ENCODE measurements at places on chromosomes 2 and 18.

DNA sequence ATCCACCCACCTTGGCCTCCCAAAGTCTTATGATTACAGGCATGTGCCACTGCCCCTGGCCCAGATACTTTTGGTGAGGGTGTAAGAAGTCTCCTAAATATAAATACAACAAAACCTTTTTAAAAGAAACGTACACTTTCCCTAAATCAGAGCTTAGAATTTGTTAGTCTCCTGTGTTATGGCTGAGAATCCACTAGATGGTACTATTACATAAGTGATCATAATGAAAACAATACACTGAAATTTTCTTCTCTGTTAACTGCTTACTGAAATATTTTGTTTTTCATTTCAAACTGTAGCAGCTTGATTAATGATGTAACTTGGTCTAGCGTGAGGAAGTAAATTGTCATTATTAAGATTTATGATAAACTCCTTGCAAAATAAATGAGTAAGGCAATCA, 74.8 kb upstream of the FAM98A start:
- DNase-seq: no peak

DNA sequence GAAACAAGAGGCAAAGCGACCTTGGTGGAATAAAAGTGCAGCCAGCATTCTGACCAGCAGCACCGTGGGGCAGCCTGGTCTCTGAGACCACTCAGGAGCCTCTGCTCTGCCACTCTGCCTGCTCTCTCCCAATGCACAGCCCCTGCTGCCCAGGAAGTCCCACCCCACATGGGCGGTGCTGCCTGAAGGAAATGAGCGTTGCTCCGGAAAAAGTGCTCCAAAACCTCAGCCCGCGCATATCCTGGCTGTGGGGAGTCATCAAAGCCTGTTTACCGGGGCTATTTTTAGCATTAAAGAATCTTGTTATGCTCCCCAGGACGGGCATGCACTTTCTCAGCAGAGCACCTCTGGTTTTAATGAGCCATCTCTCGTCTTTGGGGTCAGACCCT, 54.5 kb downstream of the EPAS1 start:
- DNase-seq: peak; percentile 85

DNA sequence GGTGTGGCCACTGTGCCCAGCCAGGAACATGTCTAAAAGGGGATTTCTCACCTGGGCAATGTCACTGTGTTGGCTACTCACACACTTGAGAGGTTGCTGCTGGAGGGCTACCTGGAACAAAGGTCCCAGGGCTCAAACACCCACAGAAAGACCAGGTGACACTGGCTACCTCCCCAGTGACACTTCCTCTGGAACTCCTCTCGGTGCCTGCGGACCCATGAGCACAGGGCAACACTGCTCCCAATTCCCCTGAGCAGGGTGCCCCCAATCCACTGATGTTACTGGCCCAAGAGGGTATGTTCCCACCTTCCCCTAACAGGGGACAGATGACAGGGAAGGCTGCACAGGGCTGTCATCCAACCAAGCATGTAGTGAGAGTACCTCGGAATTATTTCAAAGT, 5.8 kb downstream of the NPPC start:
- DNase-seq: no peak

DNA sequence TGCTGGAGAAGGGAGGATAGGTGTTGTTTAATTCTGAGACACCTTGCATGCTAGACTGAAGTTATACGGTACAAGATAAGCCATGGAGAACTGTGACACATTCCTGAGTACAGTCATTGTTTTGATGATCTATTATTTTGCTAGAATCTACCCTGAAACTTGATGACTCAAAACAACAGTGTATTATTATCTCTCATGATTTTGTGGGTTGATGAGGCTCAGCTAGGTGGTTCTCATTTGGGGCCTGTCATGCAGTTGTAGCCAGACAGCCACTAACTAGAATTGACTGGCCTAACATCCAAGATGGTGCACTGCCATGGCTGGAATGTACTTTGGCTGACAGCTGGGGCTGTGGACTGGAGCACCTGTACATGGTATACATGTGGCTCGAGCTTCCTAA, 5.4 kb upstream of the IL1R1 start:
- peak; percentile 81 for DNase-seq

GRCh38 chr2:236400594-236401360, 136.6 kb upstream of the ASB18 start:
- DNase-seq: no peak

- peak; percentile 56 for DNase-seq
Observed at GRCh38 chr2:97740590-97741182, 27.3 kb downstream of the ZAP70 start.

DNA sequence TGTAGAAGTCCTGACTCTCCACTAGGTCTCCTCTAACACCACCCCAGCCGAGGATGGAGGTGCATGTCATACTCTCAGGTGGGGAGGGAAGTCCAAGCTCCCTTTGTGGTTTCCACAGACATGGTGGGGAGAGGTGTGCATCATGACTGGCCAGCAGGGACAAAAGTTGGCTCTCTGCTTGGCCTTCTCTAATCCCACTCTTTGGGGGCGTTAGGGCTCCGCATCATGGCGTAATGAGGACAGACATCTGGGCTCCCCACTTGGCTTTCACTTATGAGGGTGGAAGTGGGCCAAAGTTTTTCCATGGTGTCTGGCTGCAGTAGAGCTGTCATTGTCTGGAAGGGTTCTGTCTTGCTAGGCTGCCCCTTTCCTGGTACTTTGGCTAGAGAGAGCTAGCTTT, 80.7 kb upstream of the DAPL1 start:
- DNase-seq: no peak

DNA sequence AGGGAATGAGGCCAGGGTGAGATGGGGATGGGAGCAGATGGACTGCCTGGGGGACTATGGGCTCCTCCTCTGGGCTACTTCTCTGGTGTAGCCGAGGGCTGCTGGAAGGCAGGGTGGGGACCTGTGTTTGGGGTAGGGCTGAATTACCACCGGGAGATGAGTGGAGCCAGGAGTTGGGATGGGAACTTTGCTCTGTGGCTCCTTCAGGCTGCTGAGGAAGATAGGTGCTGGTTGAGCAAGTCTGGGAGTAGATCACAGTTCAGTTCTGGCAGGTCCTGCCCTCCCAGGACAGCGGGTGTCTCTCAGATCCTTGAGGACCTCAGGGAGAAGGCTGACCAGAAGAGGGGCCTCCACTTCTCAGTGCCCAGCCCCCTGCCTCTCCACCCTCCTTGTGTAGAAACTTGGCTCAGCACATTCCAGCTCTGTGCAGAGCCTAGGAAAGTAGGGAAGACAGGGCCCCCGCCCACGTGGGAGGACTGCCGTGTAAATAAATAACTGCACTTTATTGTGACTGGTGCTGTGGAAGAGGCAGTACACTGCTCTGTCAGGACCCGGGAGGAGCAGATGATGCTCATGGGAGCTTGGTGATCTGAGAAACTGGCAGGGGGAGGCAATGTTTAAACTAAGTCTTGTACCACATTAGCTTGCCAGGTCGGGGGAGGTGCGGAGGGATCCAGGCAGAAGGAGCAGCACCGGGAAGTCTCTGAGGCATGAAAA, 15.3 kb downstream of the TET3 start:
- no peak for DNase-seq

DNA sequence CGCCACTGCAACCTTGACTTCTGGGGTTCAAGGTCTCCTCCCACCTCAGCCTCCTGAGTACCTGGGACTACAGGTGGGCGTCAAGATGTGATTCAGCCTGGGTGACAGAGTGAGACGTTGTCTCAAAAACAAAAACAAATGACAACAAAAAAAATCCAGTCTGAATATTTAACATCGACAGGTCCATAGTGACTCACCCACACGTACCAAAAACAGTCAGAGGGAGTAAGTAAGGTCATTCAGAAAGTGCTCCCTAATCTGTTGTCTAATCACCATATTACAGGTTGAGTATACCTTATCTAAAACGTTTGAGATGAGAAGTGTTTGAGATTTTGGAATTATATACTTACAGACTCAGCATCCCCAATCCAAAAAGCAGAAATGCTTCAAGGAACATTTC, 24.4 kb downstream of the SAP130 start:
- no peak for DNase-seq

DNA sequence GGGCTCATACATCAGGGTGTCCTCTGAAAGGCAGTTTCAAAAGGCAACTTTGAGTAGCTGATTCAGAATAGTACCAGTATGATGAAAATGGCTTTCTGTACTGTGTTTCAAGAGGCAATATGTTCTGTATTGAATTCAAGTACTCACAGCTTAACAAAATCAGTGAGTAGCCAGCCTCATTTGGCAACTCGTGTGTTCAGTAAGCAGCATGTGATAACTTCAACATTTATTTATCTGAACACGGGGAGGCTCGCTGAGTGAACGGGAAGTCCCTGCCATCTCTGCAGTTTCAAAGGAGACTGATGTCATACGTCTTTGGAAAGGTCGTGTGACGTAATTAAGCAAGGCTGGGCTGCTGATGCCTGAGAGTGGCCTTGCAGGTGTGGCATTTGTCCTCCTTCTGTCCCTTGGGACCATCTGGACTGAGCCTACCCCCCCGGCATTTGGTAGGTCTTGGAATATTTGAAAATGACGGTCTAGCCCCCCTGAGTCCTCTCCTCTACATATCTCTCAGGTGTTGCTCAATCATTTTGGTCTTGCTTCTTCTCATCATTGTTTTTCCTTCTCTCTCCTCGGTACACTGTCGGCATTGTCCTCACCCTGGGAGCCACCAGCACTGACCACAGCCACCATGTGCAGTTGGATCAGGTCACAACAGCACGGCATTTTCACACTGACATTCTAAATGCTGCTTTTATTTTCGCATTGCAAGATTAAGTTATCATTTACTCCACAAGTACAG, 62.8 kb downstream of the SMIM21 start:
- peak; percentile 1 for DNase-seq

All from activated CD4-positive, alpha-beta T cell treated with anti-CD3 and anti-CD28 coated beads, Interleukin-2, Interleukin-6, amounts not matched to agents 100 ng/mL and 50 ng/mL, durations not matched to agents 16 hours and 8 hours (primary cell).